ENCODE measurements at places on chromosomes 3 and 15. TPM values are rescaled to one million over a fixed set of nuclear protein-coding genes. Genes with fewer than 3 reads are reported as not detected.

GRCh38 chr3:151949706-151950105 is 76.3 kb downstream of the SUCNR1 start:
- H3K27me3 ChIP-seq = no peaks in the 10 kb centered on the region
- DNase-seq = no peak
- H3K36me3 ChIP-seq = no peaks in the 10 kb centered on the region
- H3K4me1 ChIP-seq = no peaks in the 10 kb centered on the region
- H3K27ac ChIP-seq = no peak overlapping the region
- no peak overlapping the region for H3K4me3 ChIP-seq

- H3K27me3 ChIP-seq = no peaks in the 10 kb centered on the region
- no peak for DNase-seq
- H3K27ac ChIP-seq = no peak overlapping the region
Observed at GRCh38 chr15:52042051-52042851, 23.2 kb downstream of the MAPK6 start.

Gene CHRNA7
- total RNA-seq = 0.92 TPM

- no peaks in the 10 kb centered on the region for H3K36me3 ChIP-seq
- H3K4me1 ChIP-seq = no peaks in the 10 kb centered on the region
Observed at GRCh38 chr15:34730701-34731100, 24.1 kb downstream of the GJD2 start.

Measured in lower lobe of right lung (tissue), 2 donors.